Stimulated activated CD4-positive, alpha-beta T cell treated with anti-CD3 and anti-CD28 coated beads, Interleukin-4, amount 100 ng/mL, for 24 hours (primary cell): ENCODE measurements at places on chromosomes 5 and 9.

DNA sequence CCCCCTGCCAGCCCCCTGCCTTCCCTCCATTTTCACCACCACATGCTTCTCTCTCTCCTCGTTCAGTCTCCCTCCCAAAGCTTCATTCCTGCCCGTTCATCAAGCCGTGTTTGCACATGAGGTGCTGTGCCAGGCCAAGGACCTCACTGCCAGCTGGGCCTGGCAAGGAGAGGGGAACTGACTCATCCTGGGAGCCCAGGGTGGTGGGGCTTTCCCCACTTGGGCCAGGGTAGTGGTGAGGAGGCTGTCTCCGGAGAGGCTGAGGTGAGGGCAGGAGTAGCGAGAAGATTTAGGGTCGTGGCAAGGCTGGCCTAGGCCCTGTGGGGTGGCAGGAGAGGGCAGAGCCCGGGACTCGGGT is 30.4 kb upstream of the NOTCH1 start:
- DNase-seq, result no peak

DNA sequence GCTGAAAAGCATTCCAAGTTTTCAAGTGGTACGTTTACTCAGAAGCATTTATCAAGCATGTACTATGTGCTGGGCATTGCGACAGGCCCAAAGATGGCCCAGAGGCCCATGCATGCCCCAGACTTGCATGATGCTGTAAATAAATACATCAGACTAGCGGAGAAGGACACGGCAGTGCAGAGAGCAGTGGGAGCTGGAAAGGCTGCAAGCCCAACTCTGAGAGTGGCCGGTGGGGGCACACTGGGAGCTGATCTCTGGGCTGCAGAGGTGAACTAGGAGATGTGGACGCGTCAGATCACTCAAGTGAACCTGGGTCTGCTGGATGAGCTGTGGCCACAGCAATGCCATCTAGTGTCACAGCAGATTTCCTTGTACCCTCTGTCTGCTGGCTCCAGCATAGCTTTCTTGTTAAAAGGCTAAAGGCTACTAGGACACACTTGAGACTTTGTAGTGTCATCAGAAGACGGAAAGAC is 246.9 kb downstream of the FANCC start:
- DNase-seq, result no peak

GRCh38 chr9:111276431-111277128 is 53.4 kb downstream of the OR2K2 start:
- DNase-seq, result no peak

DNA sequence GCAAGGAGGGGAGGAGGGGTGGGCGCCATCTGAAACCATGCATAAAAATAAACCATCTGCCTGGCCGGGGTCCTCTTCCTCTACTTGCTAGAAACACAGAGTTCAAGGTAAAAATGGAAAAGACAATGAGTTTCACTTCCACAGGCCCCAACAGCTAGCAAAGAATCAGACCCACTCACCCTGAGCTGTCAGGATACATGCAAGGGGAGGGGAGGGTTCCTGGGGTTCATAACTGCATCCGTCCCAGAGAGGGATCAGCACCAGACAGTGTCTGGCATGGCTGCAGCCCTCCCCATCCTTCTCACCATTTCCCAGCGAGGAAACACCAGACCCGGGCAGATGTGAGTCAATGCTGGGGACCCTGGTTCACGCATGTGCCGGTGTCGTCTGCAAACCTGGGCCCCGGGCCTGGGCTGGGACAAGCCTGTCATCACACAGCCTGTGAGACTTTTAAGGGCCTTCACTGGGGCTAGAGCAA is 55.4 kb downstream of the SEMA4D start:
- DNase-seq, result no peak

DNA sequence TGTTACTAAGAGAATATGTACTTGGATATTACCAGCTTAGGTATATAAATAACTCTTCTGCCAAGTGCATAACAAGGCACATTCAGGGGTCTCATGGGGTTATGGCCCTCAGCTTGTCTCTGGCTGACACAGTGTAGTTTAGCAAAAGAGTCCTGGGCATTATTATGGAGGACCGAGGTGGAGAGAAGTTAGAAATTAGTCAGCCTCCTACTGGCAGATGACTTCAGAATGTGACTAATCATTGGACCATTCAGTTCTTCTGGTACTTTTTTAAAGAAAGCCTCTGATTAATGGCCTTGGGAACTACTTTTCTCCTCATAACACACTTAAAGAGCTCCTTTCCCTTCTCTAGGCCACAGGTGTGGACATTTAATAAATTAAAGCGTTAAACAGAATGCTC is 178.9 kb downstream of the SH3GL2 start:
- no peak for DNase-seq

DNA sequence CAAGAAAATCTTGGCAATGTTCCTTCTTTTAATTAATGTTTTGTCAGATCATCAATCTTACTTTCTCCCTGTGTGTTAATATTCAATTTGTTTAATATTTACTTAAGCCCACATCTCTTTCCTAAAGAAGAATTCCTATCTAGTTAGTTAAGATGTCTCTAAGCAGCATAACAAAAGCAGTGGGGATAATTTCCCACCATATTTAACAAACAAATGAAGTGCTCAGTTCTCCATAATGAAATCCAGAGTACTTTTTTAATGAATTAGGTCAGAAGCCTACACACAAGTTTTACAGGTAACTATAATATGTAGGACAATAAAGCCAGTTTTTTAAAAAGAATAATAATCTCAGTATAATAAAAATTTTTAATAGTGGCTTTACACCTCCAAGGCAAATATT is 1918.8 kb downstream of the EFNA5 start:
- no peak for DNase-seq

- DNase-seq, result no peak
Measured at GRCh38 chr9:89883401-89884341, 278.9 kb downstream of the GADD45G start.

- no peak for DNase-seq
Measured at GRCh38 chr5:52419357-52419756, 368.4 kb upstream of the ITGA1 start.

DNA sequence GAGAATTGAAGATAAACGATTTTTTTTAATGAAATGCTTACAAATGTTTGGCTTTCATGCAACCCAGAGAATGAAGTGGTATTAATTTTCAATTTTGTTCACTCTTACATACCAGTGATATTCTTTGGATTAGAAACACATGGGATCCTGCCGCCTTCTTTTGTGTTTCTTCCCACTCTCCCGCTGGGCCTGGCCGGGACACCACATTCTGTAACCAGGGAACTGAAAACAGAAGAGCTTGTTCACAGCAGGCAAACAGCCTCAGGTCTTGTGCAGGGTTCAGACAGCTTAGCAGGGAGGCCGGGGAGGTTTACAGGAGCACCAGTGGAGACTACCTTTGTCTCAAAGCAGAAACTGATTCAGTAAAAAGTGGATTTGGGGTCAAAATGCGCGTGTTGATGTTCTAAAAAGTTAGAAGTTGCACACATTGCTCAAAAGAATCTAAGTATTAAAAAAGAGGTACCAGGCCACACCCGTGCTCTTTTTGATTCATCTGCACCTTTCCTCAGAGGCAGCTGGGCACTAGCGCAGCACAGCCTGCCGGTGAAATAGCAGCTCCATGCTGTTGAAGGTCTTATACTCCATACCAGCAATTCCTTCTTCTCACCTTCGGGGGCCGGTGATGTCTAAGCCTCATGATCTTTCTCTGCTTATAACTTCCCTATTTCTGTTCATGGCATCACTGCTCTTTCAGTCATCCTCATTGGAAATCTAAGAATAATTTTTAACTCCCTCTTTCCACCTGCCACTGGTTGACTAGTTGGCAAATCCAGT is 67.1 kb downstream of the GRAMD2B start:
- no peak for DNase-seq

DNA sequence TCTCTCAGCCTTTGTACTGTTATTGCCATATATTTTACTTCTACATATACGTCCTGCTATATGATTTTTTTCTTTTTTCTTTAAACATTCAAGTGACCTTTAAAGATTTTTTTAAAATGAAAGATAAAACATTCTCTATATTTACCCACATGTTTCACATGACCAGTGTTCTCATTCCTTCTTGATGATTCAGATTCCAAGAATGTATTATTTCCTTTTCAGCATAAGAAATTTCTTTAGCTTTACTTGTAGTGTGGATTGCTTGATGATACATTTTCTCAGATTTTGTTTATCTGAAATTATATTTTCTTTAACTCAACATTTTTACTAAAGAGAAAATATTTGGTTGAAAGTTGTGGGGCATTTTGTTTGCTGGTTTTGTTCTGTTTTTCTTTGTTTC is 792.1 kb downstream of the BRINP1 start:
- no peak for DNase-seq

DNA sequence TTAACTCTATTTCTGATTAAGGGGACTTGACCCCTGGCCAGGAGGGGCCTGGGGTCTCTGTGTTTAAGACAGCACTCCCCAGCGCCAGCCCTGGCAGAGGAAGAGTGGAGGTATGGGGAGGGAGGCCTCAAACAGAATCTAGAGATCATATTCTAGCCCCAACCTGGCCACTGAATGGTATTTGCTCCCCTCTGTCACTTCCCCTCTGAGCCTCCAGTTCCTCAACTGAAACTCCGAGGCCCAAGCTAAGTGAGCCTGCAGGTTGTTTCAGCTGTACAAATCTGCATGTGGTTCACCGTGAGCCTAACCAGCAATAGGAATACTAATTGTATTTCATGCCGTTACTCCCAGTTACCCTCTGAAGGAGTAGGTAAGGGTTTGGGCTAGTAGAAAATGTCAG is 36.0 kb downstream of the ANP32B start:
- DNase-seq, result no peak

DNA sequence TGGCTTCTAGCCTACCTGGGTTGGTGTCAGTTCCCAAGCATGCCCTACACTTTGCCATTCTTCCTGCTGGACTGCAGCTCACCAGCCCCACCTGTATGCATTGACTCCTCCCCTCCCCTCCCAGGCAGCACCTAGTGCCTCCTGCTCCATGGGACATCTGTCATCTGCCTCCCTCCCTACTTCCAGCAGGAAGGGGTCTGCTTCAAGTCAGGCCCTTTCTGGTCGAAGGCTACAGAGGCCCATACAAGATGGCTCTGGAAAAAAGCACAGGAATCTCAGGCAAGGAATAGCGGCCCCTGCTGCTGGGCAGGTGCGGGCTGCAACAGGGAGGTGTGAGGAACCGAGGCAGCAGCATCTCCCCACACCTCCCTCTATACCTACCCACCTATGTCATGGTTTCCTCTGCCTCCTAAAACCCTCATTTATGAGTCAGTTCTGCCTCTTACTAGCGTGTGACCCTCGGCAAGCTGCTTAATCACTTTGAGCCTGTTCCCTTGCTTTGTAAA is 19.7 kb downstream of the WWC1 start:
- DNase-seq, result no peak

GRCh38 chr5:18652404-18653215 is 1018.4 kb downstream of the TAF11L14 start:
- DNase-seq, result no peak

- DNase-seq, result no peak
Measured at GRCh38 chr9:16191691-16192402, 639.0 kb downstream of the CCDC171 start.

- no peak for DNase-seq
Measured at GRCh38 chr5:40678460-40679147, 1.1 kb upstream of the PTGER4 start.

DNA sequence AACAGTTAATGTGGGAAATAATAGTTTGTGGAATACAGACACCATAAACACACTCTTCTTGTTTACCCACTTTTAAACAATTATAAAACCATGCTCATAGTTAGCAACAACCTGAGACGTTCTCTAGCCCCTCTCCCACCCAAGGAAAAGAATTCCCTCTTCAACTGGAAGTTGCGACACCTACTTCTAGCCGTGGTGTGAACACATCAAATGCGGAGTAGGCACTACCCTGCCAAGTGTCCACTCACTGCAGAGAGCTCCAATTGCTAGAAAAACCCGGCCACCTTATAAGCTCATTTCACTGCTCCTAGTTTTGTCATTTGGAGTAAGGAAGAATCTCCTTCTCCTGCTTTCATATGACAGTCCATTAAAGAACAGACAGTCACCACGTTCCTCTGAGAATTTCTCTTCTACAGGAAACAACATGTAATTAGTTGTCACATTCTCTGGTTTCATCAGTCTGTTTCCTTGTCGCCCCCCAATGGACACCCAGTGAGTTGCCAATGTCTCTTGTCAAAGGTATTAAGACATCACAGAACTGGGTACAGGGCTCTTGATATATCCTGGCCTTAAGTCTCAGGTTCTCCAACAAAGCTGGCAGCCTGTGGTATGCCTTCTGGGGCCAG is 47.3 kb downstream of the PRLR start:
- peak; percentile 18 for DNase-seq

- DNase-seq, result peak; percentile 3
Measured at GRCh38 chr9:93081931-93082330, 14.1 kb upstream of the CARD19 start.

- DNase-seq, result no peak
Measured at GRCh38 chr5:31824869-31825517, 186.1 kb downstream of the PDZD2 start.
